Breast epithelium (tissue), 4 donors: ENCODE measurements at places on chromosomes 5 and 9. TPM values are rescaled to one million over a fixed set of nuclear protein-coding genes. Genes with fewer than 3 reads are reported as not detected.

Gene GLRA1
- not detected for total RNA-seq

Gene DBH
- total RNA-seq = not detected

Gene C7
- 90.1 TPM for total RNA-seq

GRCh38 chr9:71795097-71795813 is 26.9 kb upstream of the CEMIP2 start:
- no peak for DNase-seq

- no peak for DNase-seq
These were observed 34.7 kb upstream of the ADRB2 start for GRCh38 chr5:148791696-148792095.
